ENCODE measurements at places on chromosomes 6 and 20.

- DNase-seq: no peak
Measured at GRCh38 chr6:7580927-7581618, 8.9 kb upstream of the SNRNP48 start.

DNA sequence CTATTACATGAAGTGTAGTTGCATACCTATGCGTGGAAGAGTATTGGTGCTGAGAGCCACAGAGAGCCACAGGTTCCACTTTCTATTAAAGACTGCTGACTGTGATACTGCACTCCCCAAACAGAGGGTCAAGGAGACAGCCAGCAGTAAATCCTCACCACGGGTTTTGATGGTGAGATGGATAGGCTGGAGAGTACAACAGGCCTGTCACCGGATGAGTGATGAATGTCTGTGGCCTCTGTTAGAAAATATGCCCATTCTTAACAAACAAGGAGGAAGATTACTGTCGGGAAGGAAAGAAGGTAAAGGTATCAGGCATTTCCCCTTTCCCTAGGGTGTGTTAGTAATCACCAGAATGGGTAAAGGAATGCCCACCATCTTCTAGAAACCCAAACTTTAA, 286.5 kb downstream of the ALDH8A1 start:
- no peak for DNase-seq

GRCh38 chr6:45794465-45794864, 221.2 kb downstream of the CLIC5 start:
- DNase-seq: no peak

DNA sequence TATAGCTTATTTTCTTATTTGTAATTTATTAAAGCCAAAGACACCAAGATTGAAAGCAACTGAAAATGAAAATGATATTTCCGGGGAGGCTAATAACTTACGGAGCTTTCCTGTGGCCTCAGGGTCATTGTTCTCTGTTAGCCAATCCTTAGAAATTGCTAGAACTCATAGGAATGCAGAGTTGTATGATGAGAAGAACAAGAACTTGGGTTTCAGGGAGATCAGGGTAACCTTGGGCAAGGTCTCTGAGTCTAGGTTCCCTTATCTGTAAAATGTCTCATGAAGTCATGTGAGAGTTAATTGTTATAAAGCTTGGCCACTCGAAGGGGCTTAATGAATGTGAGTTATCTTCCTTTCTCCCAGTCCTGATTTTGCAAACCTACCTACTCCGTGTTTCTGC, 20.1 kb upstream of the SERINC3 start:
- no peak for DNase-seq
